HS-27A (cell line): ENCODE measurements at places on chromosomes 2 and 18.
A peak's percentile ranks its signal among the peaks of the same experiment; 100 is the strongest.

DNA sequence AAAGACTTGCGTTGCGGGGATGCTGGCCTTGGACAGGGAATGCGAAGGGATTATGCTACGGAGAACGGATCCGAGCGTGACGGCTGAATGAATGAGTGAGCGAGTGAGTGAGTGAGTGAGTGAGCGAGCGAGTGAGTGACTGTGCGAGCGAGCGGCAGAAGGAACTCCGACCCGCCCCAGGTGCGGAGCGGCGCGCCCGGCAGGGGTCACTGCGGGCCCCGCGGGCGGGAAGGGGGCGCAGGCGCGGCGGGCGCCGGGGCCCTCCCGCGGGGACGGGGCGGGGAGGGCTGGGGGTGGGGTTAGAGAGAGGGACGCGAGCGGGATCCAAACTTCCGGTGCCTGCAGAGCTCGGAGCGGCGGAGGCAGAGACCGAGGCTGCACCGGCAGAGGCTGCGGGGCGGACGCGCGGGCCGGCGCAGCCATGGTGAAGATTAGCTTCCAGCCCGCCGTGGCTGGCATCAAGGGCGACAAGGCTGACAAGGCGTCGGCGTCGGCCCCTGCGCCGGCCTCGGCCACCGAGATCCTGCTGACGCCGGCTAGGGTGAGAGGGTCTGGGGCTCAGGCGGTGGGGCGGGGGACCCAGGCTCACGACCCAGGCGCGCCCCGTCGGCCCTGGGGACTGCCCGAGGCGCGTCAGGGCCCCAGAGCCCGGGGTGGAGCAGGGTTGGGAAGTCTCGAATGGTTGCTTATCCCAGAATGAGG is at the start of gene ITM2C:
TSS of gene ITM2C (plus strand) at position 338 of the 702 bp plus-strand sequence. CDS start at position 422, 84 bp downstream.
- DNase-seq = no peak

DNA sequence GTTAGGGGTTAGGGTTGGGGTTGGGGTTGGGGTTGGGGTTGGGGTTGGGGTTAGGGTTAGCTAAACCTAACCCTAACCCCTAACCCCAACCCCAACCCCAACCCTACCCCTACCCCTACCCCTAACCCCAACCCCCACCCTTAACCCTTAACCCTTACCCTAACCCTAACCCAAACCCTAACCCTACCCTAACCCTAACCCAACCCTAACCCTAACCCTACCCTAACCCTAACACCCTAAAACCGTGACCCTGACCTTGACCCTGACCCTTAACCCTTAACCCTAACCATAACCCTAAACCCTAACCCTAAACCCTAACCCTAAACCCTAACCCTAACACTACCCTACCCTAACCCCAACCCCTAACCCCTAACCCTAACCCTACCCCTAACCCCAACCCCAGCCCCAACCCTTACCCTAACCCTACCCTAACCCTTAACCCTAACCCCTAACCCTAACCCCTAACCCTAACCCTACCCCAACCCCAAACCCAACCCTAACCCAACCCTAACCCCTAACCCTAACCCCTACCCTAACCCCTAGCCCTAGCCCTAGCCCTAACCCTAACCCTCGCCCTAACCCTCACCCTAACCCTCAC is 24.1 kb upstream of the RABL2A start:
- DNase-seq = no peak

DNA sequence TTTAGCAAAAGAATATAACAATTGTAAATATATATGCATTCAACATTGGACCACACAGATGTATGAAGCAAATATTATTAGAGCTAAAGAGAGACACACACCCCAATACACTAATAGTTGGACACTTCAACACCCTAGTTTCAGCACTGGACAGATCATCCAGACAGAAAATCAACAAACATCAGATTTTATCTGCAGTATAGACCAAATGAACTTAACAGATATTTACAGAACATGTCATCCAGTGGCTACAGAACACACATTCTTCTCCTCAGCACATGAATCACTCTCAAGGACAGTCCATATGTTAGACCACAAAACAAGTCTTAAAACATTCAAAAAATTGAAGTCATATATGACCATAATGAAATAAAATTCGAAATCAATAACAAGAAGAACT is 22.1 kb upstream of the EVA1A start:
- no peak for DNase-seq

DNA sequence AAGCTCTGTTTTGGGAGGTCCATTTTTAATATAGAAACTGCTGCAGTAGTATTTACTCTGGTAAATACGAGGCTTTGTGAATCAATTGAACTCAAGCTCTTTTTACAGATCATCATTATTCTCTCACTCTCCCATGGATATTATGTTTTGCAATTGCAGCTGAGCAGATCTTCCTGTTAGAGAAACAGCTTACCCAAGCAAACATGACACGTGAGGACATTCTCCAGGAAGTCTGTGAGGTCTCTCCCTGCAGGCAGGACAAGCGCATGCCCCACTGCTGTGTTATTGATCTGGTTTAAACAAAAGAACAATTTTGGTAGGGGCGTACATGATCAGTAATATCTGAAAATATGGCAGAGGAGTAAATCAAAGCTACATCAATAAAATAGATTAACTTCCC is 72.1 kb downstream of the COL6A3 start:
- no peak for DNase-seq

DNA sequence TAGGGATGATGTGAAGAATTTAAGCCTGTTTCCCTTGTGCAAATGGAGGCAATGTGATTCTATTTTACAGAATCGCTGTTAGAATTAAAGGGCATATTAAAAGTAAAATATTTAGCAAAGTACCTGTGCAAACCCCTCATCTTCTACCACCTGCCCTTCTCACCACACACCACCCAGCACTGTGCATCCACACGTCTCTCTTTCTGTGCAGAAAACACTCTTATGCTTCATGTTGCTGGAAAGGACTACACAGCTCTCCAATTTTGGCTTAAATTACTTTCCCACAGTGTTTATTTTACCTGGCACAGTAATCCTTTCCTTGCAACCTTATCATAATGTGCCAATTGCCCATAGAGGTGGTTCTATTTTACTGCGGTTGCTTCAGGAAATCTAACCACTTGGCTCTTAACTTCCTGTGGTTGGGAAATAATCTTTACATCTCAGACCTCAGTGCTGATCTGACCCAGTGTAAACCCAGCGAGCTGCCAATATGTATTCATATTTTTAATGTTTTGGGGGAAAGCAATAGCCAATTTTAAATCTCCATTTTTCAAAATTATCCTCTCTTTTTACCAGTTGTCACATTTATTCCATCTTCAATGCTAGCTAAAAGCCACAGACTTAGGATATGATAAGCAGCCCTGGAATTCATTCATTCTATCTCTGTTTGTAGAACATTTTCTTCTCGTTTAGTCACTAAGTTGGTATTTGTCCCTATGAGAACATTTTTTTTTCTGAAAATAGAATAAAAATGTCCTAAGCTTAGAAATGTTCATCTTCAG is 250.9 kb downstream of the DSEL start:
- DNase-seq = peak; percentile 68

DNA sequence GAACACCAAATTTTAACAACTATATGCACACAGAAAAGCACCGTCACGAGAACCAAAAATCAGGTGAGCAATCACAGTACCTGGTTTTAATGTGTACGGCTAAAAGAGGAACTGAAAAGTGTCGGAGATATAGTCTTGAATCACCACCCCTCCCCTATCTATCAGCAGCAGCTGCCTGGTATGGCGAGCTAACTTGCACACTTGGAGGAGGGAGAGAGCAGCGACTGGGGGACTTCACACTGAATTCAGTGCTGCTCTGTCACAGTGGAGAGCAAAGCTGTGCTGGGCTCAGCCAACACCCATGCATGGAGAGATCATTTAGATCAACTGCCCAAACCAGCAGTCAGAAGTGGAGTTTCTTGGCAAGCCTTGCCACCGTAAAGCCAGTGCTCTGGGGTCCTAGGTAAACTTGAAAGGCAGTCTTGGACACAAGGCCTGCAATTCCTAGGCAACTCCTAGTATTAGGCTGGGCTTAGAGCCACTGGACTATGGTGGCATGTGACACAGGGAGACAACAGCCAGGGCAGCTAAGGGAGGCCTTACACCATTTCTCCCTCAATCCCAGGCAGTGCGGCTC is 89.2 kb upstream of the CD226 start:
- no peak for DNase-seq
